CD8-positive, alpha-beta memory T cell (primary cell): ENCODE measurements at places on chromosomes 13 and 19.

DNA sequence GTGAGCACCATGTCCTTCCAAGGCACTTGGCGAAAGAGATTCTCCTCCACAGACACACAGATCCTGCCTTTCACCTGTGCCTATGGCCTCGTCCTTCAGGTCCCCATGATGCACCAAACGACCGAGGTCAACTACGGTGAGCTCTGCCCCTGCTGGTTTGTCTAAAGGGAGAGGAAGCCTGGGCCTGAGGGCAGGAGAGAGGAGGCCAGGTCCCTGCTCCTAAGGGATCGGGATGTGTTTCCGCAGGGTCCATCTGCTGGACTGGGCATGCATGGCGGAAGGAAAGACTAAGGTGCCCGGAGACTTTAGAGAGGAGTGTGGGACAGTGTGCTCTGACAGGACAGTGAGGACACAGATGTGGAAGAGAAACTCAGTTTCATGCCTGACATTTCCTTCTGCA lies 7.6 kb downstream of the SERPINE3 start:
- no peak overlapping the region for H3K4me3 ChIP-seq
- H3K36me3 ChIP-seq: no peaks in the 10 kb centered on the region
- no peaks in the 10 kb centered on the region for H3K27me3 ChIP-seq
- H3K27ac ChIP-seq: no peak overlapping the region
- H3K4me1 ChIP-seq: no peaks in the 10 kb centered on the region

DNA sequence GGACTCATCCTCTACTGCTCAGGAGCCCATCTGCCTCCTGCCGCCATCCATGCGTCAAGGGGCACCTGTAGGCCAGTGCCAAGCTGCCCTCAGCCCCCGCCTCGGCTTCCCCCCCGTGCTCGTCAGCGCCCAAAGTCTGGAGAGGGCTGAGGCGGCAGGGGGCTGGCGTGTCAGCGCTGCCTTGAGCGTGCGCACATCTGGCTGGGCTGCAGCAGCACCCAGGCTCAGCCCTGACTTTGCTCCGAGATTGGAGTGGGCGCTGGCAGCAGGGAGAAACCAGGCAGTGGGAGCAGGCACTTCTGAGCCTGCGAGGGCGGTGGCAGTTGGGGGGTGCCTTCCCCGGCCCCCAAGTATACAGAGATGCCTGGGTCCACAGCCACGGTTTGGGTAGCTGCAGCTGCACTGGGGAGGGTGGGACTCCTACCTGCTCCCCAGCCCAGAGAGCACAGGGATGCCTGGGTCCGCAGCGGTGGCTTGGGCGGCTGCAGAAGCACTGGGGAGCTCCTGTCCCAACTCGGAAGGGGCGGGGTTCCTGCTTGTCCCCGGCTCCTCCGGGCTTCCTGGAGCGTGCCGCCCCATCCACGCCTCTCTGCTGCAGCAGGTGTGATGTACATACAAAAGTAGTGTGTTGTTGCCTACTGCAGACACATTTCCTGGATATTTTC lies 44.8 kb upstream of the LPAR6 start:
- no peak overlapping the region for H3K27ac ChIP-seq
- no peaks in the 10 kb centered on the region for H3K4me1 ChIP-seq
- H3K4me3 ChIP-seq: no peak overlapping the region

- DNase-seq: no peak
- H3K4me1 ChIP-seq: peaks cover 13% of the 10 kb centered on the region
- no peak overlapping the region for H3K4me3 ChIP-seq
- H3K27me3 ChIP-seq: no peaks in the 10 kb centered on the region
- H3K27ac ChIP-seq: no peak overlapping the region
Measured at GRCh38 chr13:20049558-20050473, 91.3 kb downstream of the ZMYM2 start.

GRCh38 chr13:99871249-99871898 lies 100.2 kb downstream of the ZIC5 start:
- no peaks in the 10 kb centered on the region for H3K27me3 ChIP-seq
- no peaks in the 10 kb centered on the region for H3K4me1 ChIP-seq
- H3K36me3 ChIP-seq: no peaks in the 10 kb centered on the region
- H3K4me3 ChIP-seq: no peak overlapping the region
- no peak overlapping the region for H3K27ac ChIP-seq
- no peak for DNase-seq

DNA sequence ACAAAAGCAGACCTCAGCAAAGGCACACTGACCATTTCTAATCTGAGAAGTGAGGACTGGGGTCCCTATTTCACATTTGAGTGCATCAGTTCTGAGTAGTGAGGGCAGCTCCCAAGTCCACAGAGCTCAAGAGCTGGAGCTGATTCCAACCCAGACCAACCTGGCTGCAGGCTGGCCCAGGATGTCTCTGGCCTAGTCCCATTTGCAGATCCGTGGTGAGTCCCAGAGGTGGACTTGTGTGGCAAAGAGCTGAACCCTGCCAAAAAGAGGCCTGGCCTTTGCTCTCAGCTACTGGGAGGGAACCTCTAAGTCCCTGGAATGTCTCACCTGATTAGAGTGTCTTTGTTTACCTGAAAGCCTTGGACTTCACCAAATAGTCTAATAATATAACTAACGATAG lies 14.6 kb downstream of the SIGLEC7 start:
- H3K4me1 ChIP-seq: peaks cover 7% of the 10 kb centered on the region
- no peak overlapping the region for H3K27ac ChIP-seq
- no peak for DNase-seq
- H3K4me3 ChIP-seq: no peak overlapping the region
- no peaks in the 10 kb centered on the region for H3K36me3 ChIP-seq
- H3K27me3 ChIP-seq: no peaks in the 10 kb centered on the region

- no peaks in the 10 kb centered on the region for H3K27me3 ChIP-seq
- peak overlapping the region; percentile 68 for H3K4me3 ChIP-seq
- peak; percentile 91 for DNase-seq
- peak overlapping the region; percentile 64 for H3K27ac ChIP-seq
- no peaks in the 10 kb centered on the region for H3K36me3 ChIP-seq
Measured at GRCh38 chr19:18044825-18045304, 36.9 kb downstream of the ARRDC2 start.

- H3K4me3 ChIP-seq: no peak overlapping the region
- H3K4me1 ChIP-seq: peaks cover 81% of the 10 kb centered on the region
- H3K27ac ChIP-seq: peak overlapping the region; percentile 14
- H3K27me3 ChIP-seq: no peaks in the 10 kb centered on the region
Measured at GRCh38 chr19:5960005-5961001, 17.6 kb downstream of the RANBP3 start.

DNA sequence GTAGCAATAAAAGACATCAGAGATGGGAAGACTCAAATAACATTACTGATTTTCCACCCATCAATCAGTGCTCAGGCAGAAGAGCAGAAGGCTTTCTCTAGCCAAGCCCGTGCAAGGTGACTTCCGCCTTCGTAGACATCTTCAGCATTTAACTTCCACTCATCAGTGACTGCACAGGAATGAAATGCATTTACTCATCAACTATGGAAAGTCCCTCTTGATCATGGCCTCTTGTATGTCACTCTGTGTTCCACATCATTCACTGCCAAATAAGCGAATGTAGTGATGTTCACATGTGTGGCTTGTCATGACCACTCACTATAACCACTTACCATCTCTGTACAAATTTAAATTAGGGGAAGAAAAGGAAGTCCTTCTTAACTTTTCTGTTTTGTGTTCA lies 49.4 kb downstream of the SACS start:
- H3K4me3 ChIP-seq: no peak overlapping the region
- no peaks in the 10 kb centered on the region for H3K36me3 ChIP-seq
- no peak for DNase-seq
- no peak overlapping the region for H3K27ac ChIP-seq

DNA sequence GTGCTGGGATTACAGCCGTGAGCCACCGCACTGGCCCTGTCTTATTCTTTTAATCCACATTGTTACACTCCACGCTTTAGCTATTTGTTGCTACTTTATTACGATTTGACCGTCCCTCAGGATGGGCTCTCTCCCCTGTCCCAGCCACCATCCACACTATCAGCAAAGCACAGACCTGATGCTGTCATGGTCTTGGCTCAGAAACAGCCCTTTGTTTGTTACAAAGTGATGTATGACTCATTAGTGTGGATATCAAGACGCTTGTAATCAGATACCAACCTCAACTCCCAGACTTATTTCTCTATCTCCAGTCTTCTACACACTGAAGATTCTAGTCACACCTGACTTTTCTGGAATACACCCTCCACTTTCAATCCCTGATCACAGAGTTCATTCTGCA lies 84.6 kb upstream of the FREM2 start:
- no peaks in the 10 kb centered on the region for H3K4me1 ChIP-seq
- no peak for DNase-seq
- H3K27me3 ChIP-seq: no peaks in the 10 kb centered on the region
- H3K4me3 ChIP-seq: no peak overlapping the region
- no peaks in the 10 kb centered on the region for H3K36me3 ChIP-seq

DNA sequence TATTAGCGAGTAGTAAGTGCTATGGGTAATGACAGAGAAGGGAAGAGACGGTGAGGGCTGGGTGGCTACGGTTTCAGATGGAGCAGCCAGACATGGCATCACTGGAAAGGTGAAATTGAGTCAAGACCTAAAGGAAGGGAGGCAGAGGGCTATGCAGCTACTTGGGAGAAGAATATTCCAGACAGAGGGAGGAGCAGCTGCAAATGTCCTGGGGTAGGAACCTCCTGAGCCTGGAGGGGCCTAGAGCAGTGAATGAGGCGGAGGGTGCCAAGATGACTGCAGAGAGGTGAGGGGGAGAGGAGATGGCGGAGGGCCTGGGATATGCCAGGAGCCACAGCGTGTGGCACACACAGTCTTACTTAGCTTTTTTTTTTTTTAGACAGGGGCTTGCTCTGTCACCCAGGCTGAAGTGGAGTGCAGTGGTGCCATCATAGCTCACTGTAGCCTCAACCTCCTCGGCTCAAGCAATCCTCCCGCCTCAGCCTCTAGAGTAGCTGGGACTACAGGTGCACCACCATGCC lies 21.1 kb downstream of the PLEKHF1 start:
- peaks cover 20% of the 10 kb centered on the region for H3K4me1 ChIP-seq
- no peaks in the 10 kb centered on the region for H3K27me3 ChIP-seq
- H3K4me3 ChIP-seq: no peak overlapping the region
- no peaks in the 10 kb centered on the region for H3K36me3 ChIP-seq
- H3K27ac ChIP-seq: peak overlapping the region; percentile 67
- no peak for DNase-seq

- no peak overlapping the region for H3K4me3 ChIP-seq
- no peaks in the 10 kb centered on the region for H3K36me3 ChIP-seq
- H3K27me3 ChIP-seq: no peaks in the 10 kb centered on the region
Measured at GRCh38 chr13:96388598-96388997, 298.7 kb downstream of the HS6ST3 start.

DNA sequence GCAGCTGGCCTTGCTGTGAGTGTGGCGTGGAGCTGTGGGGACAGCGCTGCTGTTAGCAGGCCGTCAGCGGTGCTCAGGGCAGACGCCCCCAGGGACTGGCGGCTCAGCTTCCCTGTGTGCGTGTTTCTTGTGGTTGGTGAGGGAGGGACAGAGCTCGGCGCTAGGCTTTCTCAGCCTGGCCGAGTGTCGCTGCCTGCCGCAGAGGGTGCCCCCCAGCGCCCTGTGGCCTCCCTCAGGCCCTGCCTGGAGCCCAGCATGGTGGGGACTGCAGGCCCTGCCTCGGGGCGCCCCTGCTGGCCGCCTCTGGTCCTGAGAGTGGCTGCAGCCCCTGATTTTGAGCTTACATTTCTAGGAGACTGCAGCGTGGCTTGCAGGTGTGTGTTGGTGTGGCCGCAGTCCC lies 35.5 kb downstream of the DOT1L start:
- H3K4me1 ChIP-seq: no peaks in the 10 kb centered on the region
- DNase-seq: no peak
- H3K27me3 ChIP-seq: no peaks in the 10 kb centered on the region
- no peak overlapping the region for H3K4me3 ChIP-seq
- no peak overlapping the region for H3K27ac ChIP-seq
- peaks cover 8% of the 10 kb centered on the region for H3K36me3 ChIP-seq

GRCh38 chr19:44803442-44804428 lies 5.2 kb upstream of the BCAM start:
- H3K4me3 ChIP-seq: no peak overlapping the region
- no peak for DNase-seq
- H3K4me1 ChIP-seq: no peaks in the 10 kb centered on the region
- no peaks in the 10 kb centered on the region for H3K36me3 ChIP-seq
- H3K27me3 ChIP-seq: peaks cover 4% of the 10 kb centered on the region
- no peak overlapping the region for H3K27ac ChIP-seq

GRCh38 chr19:13334801-13335481 lies 171.3 kb downstream of the CACNA1A start:
- H3K27me3 ChIP-seq: no peaks in the 10 kb centered on the region
- DNase-seq: no peak
- H3K36me3 ChIP-seq: no peaks in the 10 kb centered on the region
- no peak overlapping the region for H3K4me3 ChIP-seq
- no peak overlapping the region for H3K27ac ChIP-seq

- H3K4me1 ChIP-seq: peaks cover 4% of the 10 kb centered on the region
- no peak overlapping the region for H3K27ac ChIP-seq
- no peaks in the 10 kb centered on the region for H3K36me3 ChIP-seq
- H3K4me3 ChIP-seq: peak overlapping the region; percentile 53
- peak; percentile 81 for DNase-seq
Measured at GRCh38 chr19:18932216-18932841, 8.7 kb downstream of the HOMER3 start.

DNA sequence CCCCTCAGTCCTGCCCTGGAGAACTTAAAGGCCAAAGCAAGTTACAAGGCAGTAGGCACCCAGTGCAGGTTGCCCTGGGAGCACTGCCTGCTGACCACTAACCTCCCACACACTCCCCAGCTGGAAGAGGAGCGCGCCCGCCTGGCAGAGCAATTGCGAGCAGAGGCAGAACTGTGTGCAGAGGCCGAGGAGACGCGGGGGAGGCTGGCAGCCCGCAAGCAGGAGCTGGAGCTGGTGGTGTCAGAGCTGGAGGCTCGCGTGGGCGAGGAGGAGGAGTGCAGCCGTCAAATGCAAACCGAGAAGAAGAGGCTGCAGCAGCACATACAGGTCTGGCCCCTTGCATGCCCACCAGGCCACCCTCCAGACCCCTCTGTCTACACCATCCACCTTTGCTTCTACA lies 61.1 kb downstream of the KCNC3 start:
- H3K4me3 ChIP-seq: no peak overlapping the region
- DNase-seq: no peak
- H3K27me3 ChIP-seq: no peaks in the 10 kb centered on the region
- H3K27ac ChIP-seq: no peak overlapping the region
- no peaks in the 10 kb centered on the region for H3K36me3 ChIP-seq
- H3K4me1 ChIP-seq: no peaks in the 10 kb centered on the region
